ENCODE measurements at places on chromosomes 7 and 10. TPM values are rescaled to one million over a fixed set of nuclear protein-coding genes. Genes with fewer than 3 reads are reported as not detected.
A peak's percentile ranks its signal among the peaks of the same experiment; 100 is the strongest.

ERVW-1 gene
- 0.16 TPM for total RNA-seq

SLC18A3 gene
- not detected for total RNA-seq

- H3K27ac ChIP-seq = no peak overlapping the region
- peaks cover 10% of the 10 kb centered on the region for H3K27me3 ChIP-seq
- H3K4me3 ChIP-seq = peak overlapping the region; percentile 67
- H3K36me3 ChIP-seq = no peaks in the 10 kb centered on the region
- peaks cover 6% of the 10 kb centered on the region for H3K4me1 ChIP-seq
- no peak for DNase-seq
Measured at GRCh38 chr7:90455163-90456030, 14.0 kb upstream of the PTTG1IP2 start.

STOX1 gene
- 0.52 TPM for total RNA-seq

DNA sequence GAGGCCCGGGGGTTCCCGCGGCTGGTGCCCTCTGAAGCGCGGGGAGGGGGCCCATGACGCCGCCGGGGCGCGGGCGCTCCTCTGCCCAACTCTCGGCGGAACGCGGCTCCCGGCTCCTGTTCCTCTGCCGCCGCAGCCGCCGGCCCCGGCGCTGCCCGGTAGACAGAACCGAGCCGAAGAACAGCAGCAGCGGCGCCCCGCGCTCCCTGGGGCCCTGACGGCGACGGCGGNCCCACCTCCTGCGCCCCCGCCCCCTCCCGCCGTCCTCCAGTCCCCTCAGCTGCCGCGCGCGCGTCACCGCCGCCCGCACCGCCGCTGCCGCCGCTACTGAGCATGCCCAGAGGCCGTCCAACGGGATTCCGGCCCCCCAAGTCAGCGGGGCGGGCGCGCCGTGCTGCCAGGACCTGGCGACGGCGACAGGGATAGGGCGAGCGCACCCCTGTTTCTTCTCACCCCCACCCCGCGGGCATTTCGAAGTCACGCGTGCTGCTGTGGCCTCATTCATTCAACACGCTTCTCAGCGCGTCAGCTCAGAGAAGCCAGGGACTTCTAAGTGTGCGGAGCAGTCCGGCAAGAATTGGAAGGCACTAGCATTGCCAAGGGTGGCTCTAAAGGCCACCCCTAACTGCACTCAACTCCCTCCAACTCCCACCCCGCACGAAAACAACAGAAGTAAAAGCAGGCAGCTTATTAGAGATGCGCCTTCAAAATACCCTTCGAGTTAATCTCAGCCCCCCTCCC is at the start of gene IPMK:
Gene IPMK, minus strand, starts transcription at position 182 of the 741 bp plus-strand sequence. CDS start 283 bp downstream, outside the sequence.
- no peaks in the 10 kb centered on the region for H3K27me3 ChIP-seq
- DNase-seq = peak; percentile 97
- H3K4me1 ChIP-seq = peaks cover 53% of the 10 kb centered on the region

- no peak overlapping the region for H3K27ac ChIP-seq
- no peaks in the 10 kb centered on the region for H3K36me3 ChIP-seq
- H3K4me3 ChIP-seq = no peak overlapping the region
- no peaks in the 10 kb centered on the region for H3K27me3 ChIP-seq
- no peak for DNase-seq
Measured at GRCh38 chr7:33446551-33446950, 317.2 kb downstream of the BBS9 start.

ELN gene
- not detected for total RNA-seq

DNA sequence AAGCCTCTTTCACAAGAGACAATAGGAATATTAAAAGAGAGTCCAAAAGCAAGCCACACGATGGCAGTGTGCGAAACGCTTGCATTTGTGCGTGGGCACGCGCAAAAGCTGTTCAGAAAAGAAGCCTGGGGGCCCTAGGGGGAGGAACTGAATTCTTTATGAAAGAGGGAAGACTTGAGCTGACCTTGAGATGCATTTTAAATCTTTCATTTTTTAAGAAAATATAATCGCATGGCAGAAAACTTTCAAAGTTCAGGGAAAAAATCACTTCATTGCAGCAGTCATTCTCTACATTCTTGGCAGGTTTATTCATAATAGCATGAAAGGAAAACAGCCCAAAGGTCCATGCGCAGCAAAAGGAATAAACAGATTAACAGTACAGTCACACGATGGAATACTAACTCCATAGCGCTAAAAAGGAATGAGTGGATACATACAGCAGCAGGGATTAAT is 206.5 kb upstream of the PRKCQ start:
- no peaks in the 10 kb centered on the region for H3K36me3 ChIP-seq
- no peak for DNase-seq
- peaks cover 12% of the 10 kb centered on the region for H3K27me3 ChIP-seq
- H3K4me3 ChIP-seq = no peak overlapping the region
- no peak overlapping the region for H3K27ac ChIP-seq

GRCh38 chr10:100736144-100736808 is 9.1 kb upstream of the PAX2 start:
- H3K36me3 ChIP-seq = peaks cover 5% of the 10 kb centered on the region
- peaks cover 100% of the 10 kb centered on the region for H3K27me3 ChIP-seq
- H3K4me3 ChIP-seq = no peak overlapping the region
- no peak for DNase-seq
- peaks cover 21% of the 10 kb centered on the region for H3K4me1 ChIP-seq

ADIRF gene
- not detected for total RNA-seq

GRCh38 chr10:113096128-113096996 is 146.3 kb downstream of the TCF7L2 start:
- no peaks in the 10 kb centered on the region for H3K27me3 ChIP-seq
- H3K4me3 ChIP-seq = no peak overlapping the region
- DNase-seq = no peak
- no peak overlapping the region for H3K27ac ChIP-seq
- H3K4me1 ChIP-seq = peaks cover 20% of the 10 kb centered on the region
- H3K36me3 ChIP-seq = peaks cover 12% of the 10 kb centered on the region

GRCh38 chr7:3063016-3063753 is 19.5 kb upstream of the CARD11 start:
- H3K27ac ChIP-seq = peak overlapping the region; percentile 94
- H3K36me3 ChIP-seq = no peaks in the 10 kb centered on the region
- peak overlapping the region; percentile 67 for H3K4me3 ChIP-seq
- peaks cover 60% of the 10 kb centered on the region for H3K4me1 ChIP-seq

DNA sequence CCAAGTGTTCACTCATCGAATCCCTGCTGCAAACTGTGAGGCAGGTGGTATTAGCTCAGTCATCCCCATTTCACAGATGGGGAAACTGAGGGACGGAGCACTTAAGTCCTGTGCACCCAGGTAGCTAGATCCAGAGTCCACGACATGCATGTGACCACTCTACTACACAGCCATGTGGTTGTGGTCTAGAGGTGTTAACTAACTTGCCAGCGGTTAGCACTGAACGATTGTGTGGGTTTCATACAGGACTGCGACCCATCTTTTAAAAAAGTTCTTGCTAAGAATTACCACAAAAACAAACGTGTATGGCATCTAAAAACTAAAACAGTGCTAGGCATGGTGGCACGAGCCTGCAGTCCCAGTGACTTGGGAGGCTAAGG is 16.1 kb upstream of the ABCC2 start:
- peaks cover 7% of the 10 kb centered on the region for H3K4me1 ChIP-seq
- DNase-seq = no peak
- no peak overlapping the region for H3K4me3 ChIP-seq
- no peak overlapping the region for H3K27ac ChIP-seq

DNA sequence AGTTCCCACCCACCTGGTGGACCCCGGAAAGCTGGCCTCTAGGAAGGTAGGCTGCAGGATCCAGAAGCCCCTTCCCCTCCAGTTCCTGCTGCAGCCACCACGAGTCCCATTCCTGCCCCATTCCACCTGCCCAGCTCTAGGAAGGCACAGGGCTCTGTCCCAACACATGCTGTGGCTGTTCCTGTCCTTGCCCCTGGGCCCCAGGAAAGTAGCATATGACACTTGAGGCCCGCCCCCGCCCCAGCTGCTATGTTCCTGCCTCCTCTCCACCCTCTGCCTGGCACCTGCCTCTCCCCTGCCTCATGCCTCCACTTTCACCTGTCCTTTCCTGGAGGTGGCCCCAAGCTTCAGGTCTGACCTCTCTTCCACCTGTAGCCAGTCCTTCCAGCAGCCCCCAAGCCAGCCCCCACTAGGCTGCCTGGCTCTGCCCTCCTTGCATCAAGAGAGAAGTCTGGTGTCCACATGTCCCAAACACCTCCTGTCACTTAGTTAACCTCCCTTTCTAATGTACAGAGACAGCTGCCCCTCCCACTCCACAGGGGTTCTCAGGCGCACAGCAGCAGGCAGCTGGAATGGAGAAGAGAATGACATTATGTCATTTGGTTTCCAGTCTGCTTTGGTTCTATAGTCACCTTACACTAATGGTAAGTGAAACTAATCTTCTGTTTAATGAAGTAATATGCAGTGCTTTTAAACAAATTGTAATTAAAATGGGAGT is 22.7 kb downstream of the YKT6 start:
- H3K4me1 ChIP-seq = peaks cover 7% of the 10 kb centered on the region
- H3K36me3 ChIP-seq = no peaks in the 10 kb centered on the region
- peaks cover 19% of the 10 kb centered on the region for H3K27me3 ChIP-seq

DNA sequence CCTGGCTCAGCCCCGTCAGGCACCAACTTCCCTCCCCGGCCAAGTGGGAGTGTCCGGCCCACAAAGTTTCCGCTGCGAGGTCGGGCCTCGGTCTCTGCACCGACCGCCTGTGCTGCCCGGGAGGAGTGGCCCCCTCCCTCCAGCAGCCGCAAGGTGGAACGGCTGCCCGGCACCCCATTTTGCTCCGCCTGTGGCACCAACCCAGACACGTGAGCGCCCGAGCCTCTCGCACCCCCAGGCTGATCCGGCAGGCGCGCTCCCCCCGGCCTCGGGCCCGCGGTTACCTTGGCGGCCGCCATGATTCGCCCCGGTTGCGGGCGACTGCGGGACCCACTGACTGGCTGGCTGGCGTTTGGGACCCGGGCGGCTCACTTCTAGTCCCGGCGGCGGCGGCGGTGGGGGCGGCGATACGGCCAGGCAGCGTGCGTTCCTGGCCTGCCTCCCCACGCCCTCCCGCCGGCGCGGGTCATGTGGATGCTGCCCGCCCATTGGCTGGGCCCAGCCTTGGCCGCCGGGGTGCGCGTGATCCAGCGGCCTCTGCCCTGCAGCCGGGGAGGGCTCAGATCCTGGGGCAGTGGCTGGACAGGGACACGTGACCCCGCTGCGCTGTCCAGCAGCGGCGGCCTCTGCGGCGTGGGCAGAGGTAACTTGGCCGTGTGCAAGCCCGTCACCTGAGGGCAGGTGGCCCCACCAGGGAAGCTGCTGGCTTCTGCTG is at the start of gene SLC25A13:
Gene SLC25A13, minus strand, starts transcription at position 441 of the 715 bp plus-strand sequence. Its CDS starts 142 bp downstream, at position 299.
- no peaks in the 10 kb centered on the region for H3K27me3 ChIP-seq
- peak within 1 kb of the TSS; percentile 96 for H3K4me3 ChIP-seq
- no peaks in the 10 kb centered on the region for H3K36me3 ChIP-seq
- DNase-seq = peak; percentile 23
- H3K27ac ChIP-seq = peak within 1 kb of the TSS; percentile 93
- H3K4me1 ChIP-seq = peaks cover 20% of the 10 kb centered on the region

DNA sequence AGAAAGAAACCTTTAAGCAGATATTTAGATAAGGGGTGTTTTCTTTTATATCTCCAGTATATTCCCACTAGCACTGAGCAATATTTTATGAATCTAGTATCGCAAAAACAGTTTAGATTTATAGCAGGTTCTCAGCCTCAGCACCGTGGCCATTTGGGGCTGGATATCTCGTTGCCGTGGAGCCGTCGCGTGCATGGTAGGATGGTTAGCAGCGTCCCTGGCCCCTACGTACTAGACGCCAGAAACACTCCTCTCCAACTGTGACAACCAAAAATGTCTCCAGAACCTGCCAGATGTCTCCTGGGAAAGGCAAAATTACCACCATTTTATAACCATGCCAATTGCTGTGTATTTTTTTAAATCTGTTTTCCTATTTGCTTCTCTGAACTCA is 172.9 kb downstream of the CACNB2 start:
- H3K36me3 ChIP-seq = no peaks in the 10 kb centered on the region
- H3K4me1 ChIP-seq = no peaks in the 10 kb centered on the region
- no peak overlapping the region for H3K4me3 ChIP-seq

DNA sequence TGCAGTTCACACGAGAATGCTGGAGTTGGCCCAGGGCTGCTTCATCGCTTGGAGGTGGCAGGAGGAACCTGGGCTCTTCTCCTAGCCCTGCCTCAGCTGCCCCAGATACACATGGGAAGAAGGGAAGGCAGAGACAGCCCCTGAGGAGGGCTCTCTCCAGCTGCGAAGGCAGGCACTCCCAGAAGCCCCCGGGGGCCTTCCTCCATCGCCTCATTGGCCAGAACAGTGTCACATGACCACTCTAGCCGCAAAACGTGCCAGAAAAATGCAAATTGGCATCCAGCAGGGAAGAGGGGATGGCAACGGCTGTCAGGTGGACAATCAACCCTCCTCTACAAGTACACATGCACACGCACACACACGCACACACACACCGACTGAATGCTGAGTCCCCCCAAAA is 217.8 kb upstream of the FRMD4A start:
- H3K27ac ChIP-seq = peak overlapping the region; percentile 81
- peaks cover 7% of the 10 kb centered on the region for H3K36me3 ChIP-seq
- DNase-seq = no peak
- H3K4me1 ChIP-seq = peaks cover 100% of the 10 kb centered on the region

DNA sequence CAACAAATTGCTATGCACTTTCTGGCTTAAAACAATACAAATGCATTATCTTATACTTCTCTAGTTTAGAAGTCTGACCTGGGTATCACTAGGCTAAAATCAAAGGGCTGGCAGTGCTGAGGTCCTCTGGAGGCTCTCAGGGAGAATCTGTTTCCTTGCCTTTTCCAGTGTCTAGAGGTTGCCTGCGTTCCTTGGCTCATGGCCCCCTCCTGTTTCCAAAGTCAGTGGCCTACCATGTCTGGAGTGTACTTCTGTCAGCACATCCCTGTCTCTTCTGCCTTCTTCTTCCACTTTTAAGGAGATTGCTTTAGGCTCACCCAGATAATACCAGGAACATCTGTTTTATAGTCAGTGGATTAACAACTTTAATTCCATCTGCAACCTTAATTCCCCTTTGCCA is 52.4 kb downstream of the CCNY start:
- H3K27me3 ChIP-seq = no peaks in the 10 kb centered on the region
- H3K4me1 ChIP-seq = peaks cover 87% of the 10 kb centered on the region
- no peak for DNase-seq
- H3K4me3 ChIP-seq = no peak overlapping the region
- no peak overlapping the region for H3K27ac ChIP-seq

CYP3A4 gene
- not detected for total RNA-seq

SPDYE2 gene
- total RNA-seq = 0.41 TPM

DNA sequence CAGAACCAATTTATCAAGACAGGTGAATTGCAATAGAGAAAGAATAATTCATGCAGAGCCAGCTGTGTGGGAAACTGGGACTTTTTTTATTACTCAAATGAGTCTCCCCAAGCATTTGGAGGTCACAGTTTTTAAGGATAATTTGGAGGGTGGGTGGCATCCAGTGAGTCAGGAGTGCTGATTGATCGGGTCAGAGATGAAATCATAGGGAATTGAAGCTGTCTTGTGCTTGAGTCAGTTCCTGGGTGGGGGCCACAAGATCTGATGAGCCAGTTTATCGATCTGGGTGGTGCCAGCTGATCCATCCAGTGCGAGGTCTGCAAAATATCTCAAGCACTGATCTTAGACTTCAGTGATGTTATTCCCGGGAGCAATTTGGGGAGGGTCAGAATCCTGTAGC is 9.9 kb upstream of the MYO1G start:
- DNase-seq = no peak
- no peaks in the 10 kb centered on the region for H3K27me3 ChIP-seq
- peak overlapping the region; percentile 32 for H3K27ac ChIP-seq
- H3K36me3 ChIP-seq = peaks cover 8% of the 10 kb centered on the region
- no peak overlapping the region for H3K4me3 ChIP-seq

GRCh38 chr10:94397549-94398370 is 4.6 kb upstream of the TBC1D12 start:
- H3K27ac ChIP-seq = no peak overlapping the region
- peaks cover 30% of the 10 kb centered on the region for H3K27me3 ChIP-seq
- H3K4me1 ChIP-seq = no peaks in the 10 kb centered on the region
- no peak for DNase-seq

GRCh38 chr10:121928528-121928884 is 675 bp upstream of the ATE1 start:
- H3K36me3 ChIP-seq = no peaks in the 10 kb centered on the region
- H3K4me1 ChIP-seq = peaks cover 10% of the 10 kb centered on the region
- no peaks in the 10 kb centered on the region for H3K27me3 ChIP-seq
- peak overlapping the region; percentile 83 for H3K4me3 ChIP-seq

DGKB gene
- not detected for total RNA-seq

LIPM gene
- not detected for total RNA-seq
